ENCODE measurements at places on chromosomes 16 and 17.

DNA sequence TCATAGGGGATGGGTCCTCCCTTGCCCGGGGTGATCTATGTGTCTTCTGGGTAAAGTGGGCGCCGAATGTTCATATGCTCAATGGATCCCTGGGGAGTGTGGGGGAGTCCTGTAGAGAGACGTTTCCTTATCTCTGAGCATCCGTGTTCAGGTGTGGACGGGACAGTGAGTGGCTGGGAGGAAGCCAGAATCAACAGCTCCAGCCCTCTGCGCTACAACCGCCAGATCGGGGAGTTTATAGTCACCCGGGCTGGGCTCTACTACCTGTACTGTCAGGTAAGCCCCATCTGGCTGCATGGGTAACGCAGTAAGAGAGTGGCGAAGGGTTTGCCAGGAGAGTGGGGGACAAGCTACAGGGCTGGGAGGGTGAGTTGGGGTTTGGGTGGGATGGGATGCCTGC is 1.9 kb upstream of the TNFSF13 start:
- no peak for DNase-seq

GRCh38 chr16:330741-331140 is 21.8 kb downstream of the AXIN1 start:
- no peak for DNase-seq

DNA sequence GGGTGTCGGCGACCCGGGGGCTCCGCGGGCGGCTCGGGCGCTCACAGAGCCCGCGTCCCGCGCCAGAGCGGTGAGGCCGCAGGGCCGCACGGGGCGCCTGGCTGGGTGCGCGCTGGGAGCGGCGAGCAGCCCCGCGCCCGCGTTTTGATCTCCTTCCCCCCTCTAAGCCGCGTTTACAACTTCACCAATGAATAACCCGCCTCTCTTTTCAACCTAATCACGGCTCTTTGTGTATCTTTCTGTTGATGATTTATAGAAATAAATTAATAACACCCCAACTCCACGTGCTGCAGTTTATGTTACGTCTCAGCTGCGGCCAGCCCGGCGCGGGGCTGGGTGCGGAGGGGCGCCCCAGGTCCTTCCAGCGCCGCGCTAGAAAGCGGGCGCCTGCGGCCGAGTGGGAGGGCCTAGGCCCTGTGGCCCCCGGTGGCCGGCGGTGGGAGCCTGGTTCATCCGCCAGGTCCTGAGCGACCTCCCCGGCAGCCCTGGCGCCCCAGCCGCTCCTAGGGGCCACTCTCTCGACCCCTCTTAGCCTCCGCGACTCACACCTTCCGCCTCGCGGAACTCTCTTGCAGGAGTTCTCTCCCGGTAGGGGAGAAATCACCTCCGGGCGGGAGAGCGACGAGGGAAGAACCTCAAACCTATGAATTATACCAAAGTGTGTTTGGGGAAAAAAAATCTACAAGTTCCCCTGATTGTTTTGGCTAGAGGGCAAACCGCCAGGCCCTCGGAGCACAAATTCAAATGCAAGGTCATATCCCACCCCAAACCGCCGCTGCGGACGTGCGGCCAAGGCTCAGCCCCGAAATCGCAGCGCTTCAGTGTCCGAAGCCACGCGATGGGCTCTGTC is 1.9 kb downstream of the HNF1B start:
- DNase-seq: no peak

- DNase-seq: no peak
These were observed 147.4 kb upstream of the TBX2 start for GRCh38 chr17:61251939-61252865.

DNA sequence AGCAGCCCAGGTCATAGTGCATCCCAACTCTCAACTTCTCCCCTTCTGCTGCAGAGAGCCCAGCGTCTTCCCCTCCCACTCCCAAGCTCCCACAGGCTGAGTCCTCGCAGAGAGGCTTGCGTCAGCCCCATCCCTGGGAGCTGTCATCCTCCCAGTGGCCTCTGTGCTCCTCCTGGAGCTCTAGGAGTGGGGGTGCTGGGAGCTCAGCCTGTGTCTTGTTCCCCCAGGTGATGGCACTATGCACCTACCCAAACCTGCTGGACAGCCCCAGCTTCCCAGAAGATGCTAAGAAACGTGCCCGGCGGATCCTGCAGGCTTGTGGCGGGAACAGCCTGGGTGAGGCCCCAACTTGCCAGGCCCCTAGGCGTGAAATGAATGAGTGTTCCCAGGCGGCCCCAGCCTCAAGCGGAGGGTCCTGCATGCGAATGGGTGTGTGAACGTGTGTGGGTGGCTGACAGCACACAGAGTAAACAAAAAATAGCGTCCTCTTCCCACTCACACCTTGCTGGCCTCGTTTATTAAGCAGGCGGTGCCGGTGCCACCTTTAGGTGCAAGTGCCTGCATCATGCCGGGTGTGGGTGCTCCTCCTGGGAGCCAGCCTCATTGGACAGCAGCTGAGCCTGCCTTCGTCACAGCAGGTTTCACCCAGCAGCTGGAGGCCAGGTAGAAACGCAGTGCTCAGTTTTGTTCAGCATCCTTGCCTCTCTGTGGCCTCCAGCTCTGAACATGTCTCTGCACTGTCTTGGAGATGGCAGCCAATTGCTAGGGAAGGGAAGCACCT is 16.5 kb downstream of the GPT2 start:
- no peak for DNase-seq

GRCh38 chr17:45240905-45241327 is 19.2 kb downstream of the FMNL1 start:
- no peak for DNase-seq

- no peak for DNase-seq
These were observed 25.3 kb downstream of the CMIP start for GRCh38 chr16:81469710-81470535.

- no peak for DNase-seq
These were observed 1.8 kb upstream of the HELZ start for GRCh38 chr17:67246653-67247415.

- DNase-seq: peak; percentile 69
These were observed 8.8 kb upstream of the MLKL start for GRCh38 chr16:74709441-74709877.

DNA sequence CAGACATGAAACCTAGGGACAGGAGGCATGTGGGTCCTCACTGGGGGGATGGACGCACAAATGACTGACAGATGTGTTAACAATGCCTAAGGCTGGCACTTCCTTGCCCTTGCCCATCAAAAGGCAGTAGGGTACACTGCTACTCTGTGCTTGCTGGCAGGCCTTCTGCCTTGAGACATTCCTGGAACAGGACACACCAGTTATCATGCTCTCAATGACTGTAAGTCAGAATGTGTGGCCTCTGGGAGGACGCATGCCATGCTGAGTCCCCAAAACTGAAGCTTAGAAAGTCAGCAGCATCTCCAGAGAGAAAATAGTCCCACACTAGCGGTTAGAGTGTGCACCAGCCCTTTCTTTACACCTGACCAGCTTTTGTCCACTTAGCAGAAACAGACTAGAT is 16.1 kb upstream of the SREBF1 start:
- no peak for DNase-seq

DNA sequence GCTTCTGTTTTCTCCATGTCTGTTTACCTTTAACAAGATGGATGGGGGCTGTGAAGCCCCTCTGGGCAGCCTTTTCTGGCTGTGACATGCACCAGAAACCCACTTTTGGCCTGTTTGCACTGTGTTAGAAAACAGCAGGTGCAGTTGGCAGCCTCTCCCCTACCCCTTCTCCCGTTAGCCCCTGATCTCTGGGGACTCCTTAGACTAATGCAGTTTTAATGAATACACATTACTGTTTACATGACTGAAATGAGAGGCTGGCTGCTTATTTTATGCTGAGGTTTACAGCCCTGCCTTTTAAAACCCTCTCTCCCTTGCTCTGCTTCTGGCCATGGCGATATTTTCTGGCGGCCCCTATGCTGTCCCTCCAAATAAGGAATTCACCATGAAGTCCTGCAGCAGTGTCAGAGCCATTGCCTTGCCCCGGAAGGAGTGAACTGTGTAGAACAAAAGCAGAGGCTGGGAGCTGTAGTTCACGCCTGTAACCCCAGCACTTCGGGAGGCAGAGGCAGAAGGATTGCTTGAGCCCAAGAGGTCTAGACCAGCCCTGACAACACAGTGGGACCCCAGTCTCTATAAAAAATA is 79.3 kb downstream of the PRKCB start:
- DNase-seq: no peak

DNA sequence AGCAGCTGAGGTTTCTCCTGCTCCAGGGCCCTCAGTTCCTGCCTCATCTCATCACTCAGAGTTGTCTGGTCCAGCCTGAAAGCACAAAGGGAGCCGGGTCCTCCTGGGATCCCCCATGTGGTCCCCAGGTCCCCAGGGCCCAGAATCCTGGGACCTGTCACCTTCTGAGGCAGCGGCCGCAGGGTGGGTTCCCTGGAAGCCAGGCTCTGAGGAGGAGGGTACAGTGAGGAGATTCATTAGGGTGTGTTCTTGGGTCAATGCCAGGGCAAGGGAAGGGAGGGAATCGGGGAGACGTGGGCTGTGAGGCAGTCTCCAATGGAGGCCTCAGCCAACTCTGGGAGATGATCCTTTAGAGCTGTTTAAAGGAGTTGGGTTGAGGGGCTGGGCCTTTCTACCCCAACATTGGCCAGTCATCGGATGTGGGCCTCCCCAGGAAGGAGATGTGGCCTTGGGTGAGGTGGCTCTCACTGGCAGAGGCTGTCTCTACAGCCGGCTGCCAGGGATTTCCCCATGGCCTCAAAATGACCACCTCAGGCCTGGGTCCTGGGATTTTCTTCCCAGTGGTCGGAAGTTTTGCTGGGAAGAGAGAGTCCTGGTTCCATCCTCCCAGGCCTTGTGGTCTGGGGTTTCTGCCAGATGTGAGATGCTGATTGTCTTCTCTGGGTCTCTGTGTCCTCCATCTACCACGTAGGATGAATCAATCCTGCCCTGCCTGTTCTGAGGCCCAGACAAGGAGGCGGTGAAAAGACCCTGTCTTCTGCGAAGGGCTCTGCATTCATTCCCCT is 47.3 kb downstream of the NLRP1 start:
- no peak for DNase-seq

DNA sequence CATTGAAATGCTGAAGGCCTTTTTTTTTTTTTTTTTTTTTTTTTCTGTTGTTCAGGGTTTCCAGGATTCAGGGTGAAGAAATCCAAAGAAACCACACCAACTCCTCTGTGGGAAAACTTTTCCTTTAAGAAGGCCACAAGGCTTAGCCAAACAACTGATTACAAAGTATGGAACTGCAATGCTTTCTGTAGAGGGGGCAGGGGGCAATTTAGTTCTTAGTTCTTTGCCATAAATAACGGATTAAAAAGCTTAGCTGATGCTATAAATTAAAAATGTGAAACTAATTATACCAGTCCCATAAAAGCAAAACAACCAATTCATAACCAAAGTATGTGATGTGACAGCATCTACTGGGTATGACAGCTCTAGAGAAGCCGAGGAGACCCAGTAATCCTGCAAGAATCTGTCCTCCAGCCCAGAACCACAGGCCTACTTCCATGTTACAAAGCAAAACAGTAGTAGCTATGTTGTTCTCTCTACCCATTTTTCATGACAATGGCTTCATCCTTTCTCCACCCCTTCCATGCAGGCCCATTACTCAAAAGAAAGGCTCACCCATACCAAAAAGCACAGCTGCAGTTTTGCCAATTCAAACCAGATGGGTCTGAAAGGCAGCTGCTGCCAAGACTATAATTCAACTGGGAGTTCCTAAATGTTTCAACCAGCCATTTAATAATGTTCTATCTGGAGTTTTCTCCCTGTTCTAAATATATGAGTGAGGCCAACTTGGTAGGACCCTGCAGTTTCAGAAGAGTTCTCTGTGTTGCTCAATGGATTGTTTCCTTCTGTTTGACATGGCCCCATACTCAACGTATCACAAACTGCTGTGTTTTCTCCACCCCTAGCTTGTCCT is 167.1 kb upstream of the ZFHX3 start:
- no peak for DNase-seq

DNA sequence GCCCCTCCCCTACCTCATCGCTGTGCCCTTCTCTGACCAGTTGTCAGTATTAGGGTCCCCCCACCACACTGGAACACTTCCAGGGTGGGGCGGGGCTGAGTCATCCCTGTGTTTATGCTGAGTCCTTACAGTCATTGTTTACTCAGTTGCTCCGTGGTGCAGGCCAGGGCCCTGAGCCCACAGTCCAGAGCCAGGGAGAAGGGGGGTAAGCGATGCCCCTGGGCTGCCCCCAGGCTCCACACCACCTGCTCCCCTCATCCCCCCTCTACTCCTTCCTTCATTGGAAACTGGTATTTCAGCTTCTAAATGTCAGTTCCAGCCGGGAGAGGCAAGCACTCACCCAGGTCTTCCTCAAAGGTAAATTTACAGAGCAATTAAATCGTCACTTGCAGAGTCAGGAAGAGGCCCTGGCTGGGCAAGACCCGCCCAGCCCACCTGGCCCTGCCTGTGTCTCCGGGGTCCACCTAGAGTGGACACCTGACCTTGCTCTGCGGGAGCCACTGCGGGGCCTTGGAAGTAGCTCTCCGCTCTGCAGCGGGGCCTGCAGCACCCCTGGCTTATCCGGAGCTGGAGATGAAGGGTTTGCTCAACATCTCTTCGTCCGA is 4.8 kb downstream of the ATP2A3 start:
- no peak for DNase-seq

DNA sequence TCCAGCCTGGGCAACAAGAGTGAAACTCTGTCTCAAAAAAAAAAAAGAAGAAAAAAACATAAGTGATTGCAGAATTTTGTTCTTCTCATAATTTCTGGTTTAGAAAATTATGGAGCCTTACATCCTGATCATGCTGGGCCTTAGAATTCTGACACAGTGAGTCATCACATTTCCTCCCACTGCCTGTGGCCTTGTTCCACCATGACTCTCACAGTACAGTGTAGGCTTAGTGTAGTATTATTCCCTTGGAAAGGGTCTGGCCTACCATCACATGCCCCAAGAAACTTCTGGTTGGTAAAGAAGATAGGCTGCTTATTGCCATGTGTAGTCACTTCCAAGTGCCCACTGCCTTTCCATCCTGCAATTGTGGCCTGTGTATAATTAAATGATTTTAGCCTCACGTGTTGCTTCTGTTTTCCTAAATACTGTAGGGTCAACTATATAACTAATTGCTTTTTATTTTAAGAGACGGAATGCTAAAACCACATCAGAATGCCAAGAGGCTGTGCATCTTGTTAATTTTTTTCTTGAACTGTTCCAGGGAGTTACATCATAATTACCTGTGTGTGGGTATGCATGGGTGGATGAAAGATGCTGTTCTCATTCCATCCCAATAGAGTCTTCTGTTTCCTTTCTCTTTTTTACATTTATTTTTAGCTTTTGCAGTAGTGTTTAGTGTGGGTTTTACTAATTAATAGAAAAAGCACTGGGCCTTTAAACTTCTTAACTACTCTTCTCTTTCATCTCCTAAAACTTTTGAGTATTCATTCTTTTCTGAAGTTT is 25.9 kb downstream of the OGFOD1 start:
- no peak for DNase-seq

GRCh38 chr16:22265351-22265750 is 31.9 kb upstream of the POLR3E start:
- DNase-seq: no peak

Data from effector CD8-positive, alpha-beta T cell (primary cell).